Stimulated activated memory B cell treated with anti-CD40 and anti-IgM and Interleukin-4, amounts not matched to agents 10 μg/mL and 1 μg/mL and 100 μg/mL, for 72 hours (primary cell): ENCODE measurements at places on chromosomes 11 and 22.

DNA sequence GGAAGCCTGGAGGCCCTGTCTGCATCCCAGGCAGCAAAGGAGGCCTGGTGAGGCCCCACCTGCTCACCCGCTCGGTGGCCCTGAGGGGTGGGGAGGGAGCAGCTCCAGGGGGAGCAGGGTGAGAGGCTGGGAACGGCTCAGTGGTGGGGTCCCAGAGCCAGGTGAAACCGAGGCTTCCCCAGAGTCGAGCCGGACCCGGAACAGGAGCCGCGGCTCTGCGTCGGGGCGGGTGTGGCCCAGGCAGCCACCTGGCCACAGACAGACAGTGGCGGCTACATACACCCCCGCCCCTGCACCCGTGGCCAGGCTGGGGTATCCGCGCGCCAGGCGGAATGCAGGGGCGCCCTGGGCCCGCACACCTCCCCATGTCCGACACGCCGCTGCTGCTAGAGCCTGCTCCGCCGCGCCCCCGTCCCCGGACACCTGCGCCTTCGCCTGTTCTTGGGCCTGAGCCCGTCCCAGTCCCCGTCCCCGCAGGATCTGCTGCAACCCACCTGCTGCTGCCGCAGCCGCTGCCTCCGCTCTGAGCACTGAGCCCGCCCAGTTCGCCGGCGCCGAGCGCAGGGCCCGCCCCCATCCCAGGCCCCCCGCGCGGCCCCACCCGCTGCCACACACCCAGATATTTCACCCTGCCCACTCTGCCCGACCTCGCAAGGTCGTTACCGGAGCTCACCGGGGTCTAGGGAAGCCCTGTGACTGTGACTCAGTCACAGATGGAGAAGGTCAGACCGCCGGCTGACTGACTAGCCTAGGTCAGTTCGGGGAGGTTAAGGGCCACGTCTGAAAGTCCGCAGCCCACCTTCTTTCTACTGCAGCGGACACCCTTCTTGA lies at the start of gene SLC7A4:
Gene SLC7A4, minus strand, starts transcription at position 525 of the 831 bp plus-strand sequence. CDS start 749 bp downstream, outside the sequence.
- ATAC-seq: no peak

DNA sequence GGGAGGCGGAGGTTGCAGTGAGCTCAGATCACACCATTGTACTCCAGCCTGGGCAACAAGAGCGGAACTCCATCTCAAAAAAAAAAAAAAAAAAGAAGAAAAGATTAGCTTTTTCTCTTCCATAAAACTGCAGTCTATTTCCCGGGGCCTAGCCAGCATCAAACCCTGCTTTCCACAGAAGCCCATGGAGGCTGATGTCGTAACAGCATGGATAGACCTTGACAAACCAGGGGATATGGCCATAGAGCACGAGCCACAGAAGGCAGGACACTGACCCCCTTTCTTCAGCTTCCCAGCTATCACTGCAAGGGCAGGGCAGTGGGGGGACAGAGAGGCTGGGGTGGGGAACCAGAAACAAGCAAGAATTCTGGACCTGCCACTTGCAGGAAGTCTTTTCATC lies 21.5 kb downstream of the HPS4 start:
- ATAC-seq: no peak

DNA sequence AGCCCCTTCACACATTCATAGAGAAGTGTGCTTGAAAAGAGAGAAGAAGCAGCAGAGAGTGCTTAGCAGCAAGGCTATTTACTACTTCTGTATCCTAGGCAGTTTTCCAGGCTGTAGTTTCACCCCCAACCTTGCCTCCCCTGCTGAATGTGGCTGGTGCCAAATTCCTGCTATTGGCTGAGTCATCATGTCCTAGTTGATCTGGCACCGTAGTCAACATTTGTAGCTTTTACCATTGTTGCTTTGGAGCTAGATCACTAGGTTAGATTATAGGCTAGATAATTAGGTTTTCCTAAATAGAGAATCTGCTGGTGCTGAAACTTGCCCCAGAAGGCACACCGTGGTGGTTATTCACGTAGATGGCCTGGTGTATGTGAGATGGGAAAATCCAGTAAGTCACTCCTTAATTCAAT lies 32.7 kb downstream of the ARHGAP42 start:
- no peak for ATAC-seq

- no peak for ATAC-seq
Measured at GRCh38 chr11:73554671-73555320, 43.1 kb downstream of the FAM168A start.

DNA sequence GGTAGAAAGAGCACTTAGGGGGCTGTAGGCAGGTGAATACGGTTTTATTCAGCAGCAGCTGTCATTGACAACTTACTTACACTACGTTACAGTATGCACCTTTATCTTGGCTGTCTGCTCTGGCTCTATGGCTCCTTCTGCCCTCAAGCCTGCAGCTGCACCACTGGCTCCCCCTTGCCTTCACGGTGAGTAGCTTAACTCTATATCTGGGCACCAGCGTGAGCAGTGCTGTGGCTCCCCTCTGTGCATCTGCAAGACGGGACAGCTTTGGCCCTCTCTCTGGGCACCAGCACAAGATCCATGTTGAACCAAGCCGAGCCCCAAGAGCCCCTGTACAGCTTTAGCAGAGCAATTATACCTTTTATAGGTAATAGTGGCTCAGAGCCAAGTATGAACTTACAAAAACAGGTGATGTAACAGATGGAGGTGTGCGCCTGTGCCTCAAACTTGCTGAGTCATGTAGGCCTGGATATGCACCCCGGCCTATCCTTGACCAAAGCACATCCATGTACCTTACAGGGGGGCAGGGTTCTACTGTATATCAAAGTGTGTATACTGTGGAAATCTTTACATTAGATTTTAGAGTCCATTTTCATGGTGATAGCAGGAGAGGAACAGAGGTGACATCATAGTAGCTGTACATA lies 96.9 kb upstream of the CTSC start:
- no peak for ATAC-seq
